ENCODE measurements at places on chromosomes 6 and 20. TPM values are rescaled to one million over a fixed set of nuclear protein-coding genes. Genes with fewer than 3 reads are reported as not detected.

DNA sequence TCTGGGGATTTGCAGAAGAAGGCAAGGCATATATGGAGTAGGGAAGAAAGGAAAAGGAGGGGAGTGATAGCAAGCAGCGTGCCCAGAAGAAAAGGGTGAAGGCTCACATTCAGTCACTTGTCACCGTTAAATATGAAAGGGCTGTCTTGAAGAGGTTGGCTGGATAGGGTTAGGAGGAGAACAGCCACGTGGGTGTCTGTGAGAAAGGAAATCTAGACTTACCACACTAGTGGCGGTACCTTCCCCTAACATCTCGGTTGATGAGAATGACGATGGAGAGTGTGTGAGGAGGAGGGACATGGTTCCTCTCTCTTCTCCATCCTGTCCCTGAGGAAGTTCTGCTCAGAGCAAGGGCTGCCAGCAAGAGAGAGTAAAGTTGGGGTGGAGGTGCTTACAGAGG, 74.3 kb upstream of the CCN6 start:
- no peak for DNase-seq

- DNase-seq: peak; percentile 74
Observed at GRCh38 chr6:43798688-43799444, 28.9 kb downstream of the VEGFA start.

GRCh38 chr20:57476641-57477461, 48.1 kb downstream of the CTCFL start:
- DNase-seq: no peak

COL21A1 gene
- 0.52 TPM for polyA plus RNA-seq

- no peak for DNase-seq
Observed at GRCh38 chr6:134134654-134135053, 82.2 kb upstream of the SLC2A12 start.

GRCh38 chr6:149586149-149586548, 20.0 kb downstream of the GINM1 start:
- DNase-seq: no peak

BTN3A1 gene
- 19.8 TPM for polyA plus RNA-seq

GRCh38 chr6:14476793-14477531, 359.4 kb downstream of the CD83 start:
- peak; percentile 98 for DNase-seq

DNA sequence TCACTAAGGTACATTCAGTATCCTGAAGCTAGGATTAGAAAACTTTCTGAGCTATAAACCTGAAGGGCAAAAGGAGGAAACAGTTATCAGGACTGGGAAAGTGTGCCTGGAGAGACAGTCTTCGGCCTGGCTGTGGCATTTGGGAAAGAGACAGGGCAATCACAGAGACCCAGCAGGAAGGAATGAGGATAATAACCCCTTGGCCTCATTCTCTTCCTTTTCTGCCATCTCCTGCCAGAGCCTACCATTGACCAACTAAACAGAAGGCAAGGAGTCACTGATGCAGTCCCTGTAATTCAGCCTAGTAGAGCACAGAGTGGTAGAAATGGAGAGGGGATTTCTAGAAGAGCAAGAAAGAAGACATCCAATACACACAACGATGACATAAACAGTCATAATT, 359.4 kb downstream of the HDGFL1 start:
- no peak for DNase-seq

DNA sequence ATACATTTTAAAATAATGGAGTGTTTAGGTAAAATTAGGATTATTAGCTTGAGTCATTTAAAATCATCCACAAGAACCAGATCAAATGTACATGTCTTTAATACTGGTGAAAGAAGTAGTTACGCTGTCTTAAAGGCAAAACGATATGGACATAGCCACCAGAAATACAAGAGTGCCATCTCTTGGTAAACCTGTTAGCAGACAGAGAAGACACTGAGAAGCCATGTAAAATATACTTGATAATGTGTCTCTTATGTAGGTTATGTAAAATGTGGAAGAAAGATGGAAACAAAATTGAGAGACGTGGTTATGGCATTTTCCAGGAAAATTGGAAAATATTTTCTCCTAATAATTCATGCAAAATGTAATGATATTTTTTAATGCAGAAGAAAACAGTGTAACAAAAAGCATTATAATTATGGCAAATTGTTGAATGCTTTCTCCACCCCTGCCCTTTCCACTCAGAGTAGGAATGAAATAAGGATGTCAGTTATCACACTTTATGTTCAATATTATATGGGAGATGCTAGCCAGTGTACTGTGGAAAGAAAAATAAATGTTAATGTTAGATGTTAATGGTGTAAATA, 12.2 kb upstream of the SLC17A2 start:
- DNase-seq: peak; percentile 82

DNA sequence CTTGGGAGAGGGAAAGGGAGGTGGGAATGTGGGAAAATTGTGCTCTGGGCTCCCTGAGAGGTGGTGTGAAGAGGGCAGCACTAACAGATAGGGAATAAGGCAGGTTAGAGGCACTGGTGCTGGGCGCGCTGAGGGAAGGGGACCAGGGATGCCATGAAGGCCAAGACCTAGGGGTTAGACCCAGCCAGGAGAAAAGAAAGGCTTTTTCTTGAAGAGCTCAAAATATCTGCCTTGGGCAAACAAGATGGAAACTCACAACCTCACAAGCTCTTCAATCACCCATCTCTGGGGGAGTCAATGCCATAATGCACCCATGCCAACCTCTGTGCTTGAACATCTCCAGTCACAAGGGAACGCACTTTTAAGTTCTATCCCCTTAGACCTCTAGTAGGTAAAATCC, 363.6 kb upstream of the CHD6 start:
- DNase-seq: no peak

DNA sequence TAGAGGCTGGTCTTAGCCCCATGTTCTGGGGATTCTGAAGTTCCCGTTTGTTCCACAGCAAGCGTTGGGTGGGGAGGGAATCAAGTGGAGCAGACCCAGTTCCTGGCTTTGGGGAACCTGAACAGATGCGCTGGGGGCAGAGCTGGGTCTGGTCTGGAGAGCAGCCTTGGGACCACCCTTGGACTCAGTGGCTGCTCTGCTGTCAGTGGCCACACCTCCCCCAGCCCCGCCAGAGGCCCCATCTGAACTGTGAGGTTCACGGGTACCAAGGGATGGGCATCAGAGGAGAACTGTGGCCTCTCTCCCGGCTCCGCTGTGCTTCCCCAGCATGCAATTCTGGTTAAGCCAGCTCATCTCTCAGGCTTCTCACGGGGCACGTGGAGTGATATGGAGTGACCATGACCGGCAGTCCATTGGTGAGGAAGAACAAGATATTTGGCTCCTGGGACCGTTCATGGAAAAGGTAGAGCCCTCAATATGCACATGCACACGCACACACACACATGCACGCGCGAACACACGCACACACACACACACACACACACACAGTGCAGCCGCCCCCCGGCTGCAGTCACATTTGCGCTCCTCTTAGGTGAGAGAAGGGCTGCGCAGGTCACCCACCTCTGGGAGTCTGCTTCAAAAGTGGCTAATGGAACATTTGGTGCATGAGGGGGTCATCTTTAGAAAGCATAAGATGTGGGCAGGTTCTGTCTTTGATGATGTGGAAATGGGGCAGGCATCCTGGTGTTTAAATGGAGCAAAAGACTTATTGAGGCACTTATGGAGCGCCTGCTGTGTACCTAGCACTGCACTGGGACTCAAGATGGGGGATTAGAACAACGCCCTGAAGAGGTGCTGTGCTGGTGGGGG, 6.0 kb downstream of the DLGAP4 start:
- DNase-seq: no peak

GRCh38 chr6:2834262-2834661, 7.4 kb downstream of the SERPINB1 start:
- no peak for DNase-seq

GRCh38 chr20:54557806-54558590, 82.6 kb downstream of the DOK5 start:
- peak; percentile 29 for DNase-seq
